Astrocyte (in vitro differentiated cells and primary cell): ENCODE measurements at places on chromosomes 5 and 9. TPM values are rescaled to one million over a fixed set of nuclear protein-coding genes. Genes with fewer than 3 reads are reported as not detected.

- DNase-seq = peak; percentile 56
Measured at GRCh38 chr5:180618829-180619562, 27.7 kb upstream of the SCGB3A1 start.

GRCh38 chr5:148482697-148483462 lies 99.1 kb downstream of the FBXO38 start:
- peak; percentile 8 for DNase-seq

- DNase-seq = no peak
Measured at GRCh38 chr9:99116003-99116411, 11.1 kb downstream of the TGFBR1 start.

Gene LCN1
- not detected in 2 replicates for total RNA-seq

GRCh38 chr5:29993286-29993685 lies 1200.2 kb upstream of the CDH6 start:
- no peak for DNase-seq
